Hepatocyte (in vitro differentiated cells): ENCODE measurements at places on chromosomes 11 and 22.

GRCh38 chr11:99327527-99327926 lies 306.8 kb downstream of the CNTN5 start:
- no peak for DNase-seq

DNA sequence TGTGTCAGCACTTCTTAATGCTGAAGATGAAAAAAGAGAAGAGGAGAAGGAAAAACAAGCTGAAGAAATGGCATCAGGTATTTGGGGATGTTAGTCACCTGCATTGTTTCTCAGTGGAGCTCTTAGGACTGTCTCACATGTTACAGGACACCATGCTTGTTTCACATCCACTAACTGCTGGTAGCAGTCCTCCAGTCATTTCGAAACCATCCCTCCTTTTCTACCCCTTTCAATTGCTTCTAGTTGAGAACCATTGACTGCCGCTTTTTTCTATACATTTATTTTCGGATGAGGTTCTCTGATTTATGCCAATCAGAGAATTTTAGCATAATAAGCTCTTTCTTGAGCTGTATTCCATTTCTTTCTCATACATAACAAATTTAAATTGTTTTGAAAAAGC lies 21.5 kb downstream of the BIRC2 start:
- no peak for DNase-seq

DNA sequence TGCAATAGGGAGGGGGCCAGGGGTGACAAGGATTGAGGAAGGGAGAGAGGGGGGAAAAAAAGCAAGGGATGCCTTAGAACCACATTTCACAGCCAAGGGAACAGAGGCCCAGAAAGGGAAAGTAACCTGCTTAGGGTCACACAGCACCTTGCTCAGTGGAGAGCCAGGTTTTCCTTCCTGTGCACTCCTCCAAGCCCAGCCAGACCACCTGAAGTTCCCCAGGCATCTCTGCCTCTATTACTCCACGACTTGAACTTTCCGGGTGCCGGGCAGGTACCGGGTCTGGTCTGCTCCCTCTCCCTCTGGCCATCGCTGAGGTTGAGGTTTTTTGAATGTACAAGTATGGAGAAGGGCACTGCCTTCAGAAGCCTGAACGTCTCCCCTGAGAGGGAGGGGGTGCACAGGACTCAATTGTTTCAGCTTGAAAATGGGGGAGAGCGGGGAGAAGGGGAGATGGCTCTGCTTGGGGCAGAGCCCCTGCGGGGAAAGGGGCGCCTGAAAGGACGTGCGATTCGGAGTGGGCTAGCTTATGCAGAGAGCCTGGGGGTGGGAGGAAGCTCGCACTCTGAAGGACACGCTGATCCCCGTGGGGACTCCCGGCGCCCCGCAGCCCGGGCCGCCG lies 516 bp upstream of the SERPINH1 start:
- no peak for DNase-seq

DNA sequence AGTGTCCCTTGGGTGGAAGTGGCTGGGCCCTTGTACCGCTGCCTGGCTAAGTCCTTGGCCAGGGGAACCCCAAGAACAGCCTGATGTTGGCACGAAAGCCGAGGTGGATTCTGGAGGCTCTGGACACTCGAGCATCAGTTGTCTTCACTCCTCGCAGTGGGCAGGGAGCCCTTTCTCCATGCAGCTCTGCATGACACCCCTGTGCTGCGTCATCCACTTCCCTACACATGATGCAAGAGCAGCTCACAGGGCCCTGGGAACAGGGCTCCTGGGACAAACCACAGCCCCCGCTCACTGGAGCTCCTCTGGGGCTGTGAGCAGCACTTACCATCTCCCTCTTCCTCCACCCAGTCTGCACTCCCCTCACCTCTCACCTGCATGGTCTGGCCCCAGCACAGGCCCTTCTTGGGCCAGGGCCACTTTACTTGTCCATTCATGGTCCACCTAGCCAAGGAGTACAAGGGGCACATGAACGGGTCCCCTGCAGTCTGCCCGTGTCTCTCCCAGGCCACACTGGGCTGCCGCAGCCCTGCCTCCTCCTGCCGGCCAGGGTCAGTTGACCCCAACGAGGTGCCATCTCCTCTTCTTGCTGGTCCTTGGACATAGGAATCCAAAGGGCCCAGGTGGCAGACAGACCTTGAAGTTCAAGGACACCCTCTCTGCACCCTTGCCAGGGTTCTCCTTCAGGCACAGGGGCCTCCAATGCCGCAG lies 66.5 kb downstream of the IGF2 start:
- no peak for DNase-seq

- DNase-seq = no peak
Measured at GRCh38 chr11:124823512-124824376, 23.5 kb upstream of the MSANTD2 start.

GRCh38 chr11:128172046-128172878 lies 415.1 kb downstream of the ETS1 start:
- peak; percentile 89 for DNase-seq
